ENCODE measurements at places on chromosomes 3 and 15.

DNA sequence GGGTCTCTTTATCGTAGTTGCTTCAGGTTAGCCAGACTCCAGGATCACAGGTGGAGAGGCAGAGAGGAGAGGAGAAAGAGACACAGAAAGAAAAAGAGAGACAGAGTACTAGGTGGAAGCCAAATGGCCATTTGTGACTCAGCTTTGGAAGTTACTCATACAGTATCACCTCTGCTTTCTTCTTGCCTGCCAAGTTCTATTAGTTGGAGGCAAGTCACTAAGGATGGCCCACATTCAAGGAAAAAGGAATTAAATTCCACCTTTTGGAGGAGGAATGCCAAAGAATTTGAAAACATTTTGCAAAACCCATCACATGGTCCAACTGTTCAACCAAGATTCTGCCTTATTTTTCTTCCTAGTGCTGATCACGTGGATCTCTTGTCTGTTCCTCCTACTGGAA is 291.1 kb downstream of the CHL1 start:
- DNase-seq: no peak

DNA sequence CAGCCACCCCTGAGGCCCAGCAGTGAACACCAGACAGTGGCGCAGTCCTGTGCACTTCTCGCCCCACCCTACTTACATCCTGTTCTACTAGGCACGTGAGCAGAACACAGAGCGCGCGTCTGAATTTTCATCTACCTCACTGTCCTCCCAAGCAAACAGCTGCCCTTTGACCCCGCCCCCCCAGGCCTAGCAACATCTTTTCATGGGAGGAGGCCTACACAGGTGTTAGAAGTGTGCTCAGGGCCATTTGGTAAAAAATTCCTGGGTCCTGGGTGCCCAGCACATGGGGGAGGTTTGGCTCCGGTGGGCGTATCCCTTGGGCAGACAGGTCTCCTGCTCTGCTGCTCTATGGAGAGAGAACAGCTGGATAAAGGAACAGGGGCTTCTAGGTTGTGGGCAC is 95.0 kb downstream of the MYLK start:
- no peak for DNase-seq

GRCh38 chr15:67101911-67102598 is 36.7 kb downstream of the SMAD3 start:
- peak; percentile 83 for DNase-seq

GRCh38 chr15:26355472-26356074 is 417.3 kb downstream of the GABRB3 start:
- no peak for DNase-seq

DNA sequence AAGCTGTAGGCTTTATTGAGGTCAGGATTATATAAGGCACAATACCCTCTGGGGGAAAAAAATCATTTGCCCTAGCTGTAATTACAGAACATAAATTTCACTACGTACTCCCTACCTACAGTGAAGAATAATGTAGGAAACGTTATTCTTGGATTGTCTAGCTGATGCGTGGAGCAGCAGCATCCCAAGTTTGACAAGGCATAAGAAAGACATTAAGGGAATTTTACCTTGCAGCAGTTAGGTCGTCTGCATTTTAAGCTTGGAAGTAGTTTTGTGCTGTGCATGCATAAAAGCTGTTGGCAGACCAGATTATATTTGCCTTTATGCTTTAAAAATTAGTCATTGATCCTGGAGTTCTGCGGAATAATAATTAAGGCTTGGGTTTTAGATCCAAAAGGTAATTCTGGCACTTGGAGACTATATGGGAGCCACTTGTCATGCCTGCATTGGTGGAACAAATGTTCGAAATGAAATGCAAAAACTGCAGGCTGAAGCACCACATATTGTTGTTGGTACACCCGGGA is 2.2 kb downstream of the EIF4A2 start:
- no peak for DNase-seq

DNA sequence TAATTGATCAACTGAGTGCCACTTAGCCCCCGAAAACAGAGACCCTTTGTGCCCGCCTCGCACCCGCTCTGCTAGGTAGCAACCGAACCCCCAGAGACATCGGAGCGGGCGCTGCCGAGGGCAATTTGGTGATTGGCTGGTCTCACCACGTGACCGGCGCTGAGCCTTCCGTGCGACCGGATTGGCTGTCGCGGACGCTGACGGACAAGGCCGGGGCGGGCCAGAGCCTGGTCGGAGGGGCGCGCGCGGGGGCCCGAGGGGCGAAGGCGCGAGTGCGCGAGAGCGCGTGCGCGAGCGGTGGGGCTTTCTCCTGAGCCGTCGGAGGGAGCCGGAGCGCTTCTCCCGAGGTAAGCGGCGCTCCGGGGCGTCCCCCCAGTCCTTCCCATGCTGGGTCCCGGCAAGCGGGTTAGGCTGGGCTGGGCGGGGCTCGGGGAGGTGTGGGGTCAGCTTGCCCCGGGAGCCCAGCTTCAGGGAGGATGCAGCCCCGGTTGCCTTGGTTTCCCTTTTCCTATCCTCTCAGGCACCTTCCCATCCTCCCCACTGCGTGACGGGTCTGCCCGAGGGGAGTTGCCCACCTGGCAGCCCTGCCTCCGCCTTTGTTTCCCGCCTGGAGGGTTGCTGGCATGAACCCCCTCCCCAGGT is at the start of gene TMEM108:
Gene TMEM108 (plus strand): TSS at position 303 of the 642 bp plus-strand sequence.
- DNase-seq: peak; percentile 68
